ENCODE measurements at places on chromosomes 5 and 9. TPM values are rescaled to one million over a fixed set of nuclear protein-coding genes. Genes with fewer than 3 reads are reported as not detected.

DNA sequence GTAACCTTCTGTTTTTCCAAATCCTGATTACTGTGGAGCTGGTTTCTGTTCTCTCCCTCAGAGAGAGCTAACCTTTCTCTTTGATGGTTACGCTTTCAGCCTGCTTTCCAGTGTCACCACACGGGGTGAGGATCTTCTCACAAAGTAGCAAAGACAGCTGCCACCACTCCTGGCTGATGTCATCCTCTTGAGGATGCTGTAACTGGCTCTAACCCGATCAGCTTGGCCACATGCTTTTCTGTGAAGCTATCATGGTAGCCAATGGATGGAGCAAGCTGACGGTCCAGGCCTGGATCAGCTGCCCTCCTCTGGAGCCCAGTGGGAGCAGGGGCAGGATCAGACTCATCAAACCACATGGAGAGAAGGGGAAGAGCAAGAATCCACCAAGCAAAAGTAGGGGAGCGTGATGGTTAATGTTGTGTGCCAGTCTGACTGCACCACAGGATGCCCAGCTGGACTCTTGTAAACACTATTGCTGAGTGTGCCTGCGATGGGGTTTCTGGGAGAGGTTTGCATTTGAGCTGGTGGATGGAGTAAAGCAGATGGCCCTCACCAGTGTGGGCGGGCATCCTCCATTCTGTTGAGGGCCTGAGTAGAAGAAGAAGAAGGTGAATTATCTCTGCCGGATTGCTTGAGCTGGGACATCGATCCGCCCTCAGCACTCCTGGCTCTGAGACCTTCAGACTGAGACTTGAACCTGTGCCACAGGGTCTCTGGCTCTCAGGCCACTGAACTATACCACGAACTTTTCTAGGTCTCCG, 26.8 kb upstream of the ZNF354A start:
- H3K27me3 ChIP-seq, result no peaks in the 10 kb centered on the region
- H3K4me3 ChIP-seq, result no peak overlapping the region
- H3K27ac ChIP-seq, result no peak overlapping the region
- H3K36me3 ChIP-seq, result no peaks in the 10 kb centered on the region
- DNase-seq, result no peak

DNA sequence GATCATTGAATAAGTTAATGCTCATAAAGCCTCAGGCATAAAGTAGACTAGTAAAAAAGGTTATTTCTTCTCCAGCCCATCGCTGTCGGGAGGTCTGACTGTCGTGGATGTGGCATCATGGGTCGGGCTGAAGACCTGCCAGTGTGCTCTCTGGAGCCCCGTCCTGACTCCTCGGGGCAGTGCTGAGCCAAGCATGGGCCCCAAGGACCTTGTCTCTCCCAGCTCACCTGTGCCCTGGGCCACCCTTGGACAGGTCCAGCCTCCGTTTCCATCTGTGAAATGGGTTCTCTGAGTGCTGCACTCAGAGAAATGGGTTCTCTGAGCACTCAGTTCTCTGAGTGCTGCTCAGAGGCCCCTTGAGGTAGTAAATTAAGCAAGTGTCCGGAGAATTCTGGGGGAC, 269.0 kb downstream of the GADD45G start:
- no peak overlapping the region for H3K27ac ChIP-seq
- no peaks in the 10 kb centered on the region for H3K36me3 ChIP-seq
- H3K27me3 ChIP-seq, result no peaks in the 10 kb centered on the region
- DNase-seq, result no peak
- no peak overlapping the region for H3K4me3 ChIP-seq
- H3K4me1 ChIP-seq, result no peaks in the 10 kb centered on the region

DNA sequence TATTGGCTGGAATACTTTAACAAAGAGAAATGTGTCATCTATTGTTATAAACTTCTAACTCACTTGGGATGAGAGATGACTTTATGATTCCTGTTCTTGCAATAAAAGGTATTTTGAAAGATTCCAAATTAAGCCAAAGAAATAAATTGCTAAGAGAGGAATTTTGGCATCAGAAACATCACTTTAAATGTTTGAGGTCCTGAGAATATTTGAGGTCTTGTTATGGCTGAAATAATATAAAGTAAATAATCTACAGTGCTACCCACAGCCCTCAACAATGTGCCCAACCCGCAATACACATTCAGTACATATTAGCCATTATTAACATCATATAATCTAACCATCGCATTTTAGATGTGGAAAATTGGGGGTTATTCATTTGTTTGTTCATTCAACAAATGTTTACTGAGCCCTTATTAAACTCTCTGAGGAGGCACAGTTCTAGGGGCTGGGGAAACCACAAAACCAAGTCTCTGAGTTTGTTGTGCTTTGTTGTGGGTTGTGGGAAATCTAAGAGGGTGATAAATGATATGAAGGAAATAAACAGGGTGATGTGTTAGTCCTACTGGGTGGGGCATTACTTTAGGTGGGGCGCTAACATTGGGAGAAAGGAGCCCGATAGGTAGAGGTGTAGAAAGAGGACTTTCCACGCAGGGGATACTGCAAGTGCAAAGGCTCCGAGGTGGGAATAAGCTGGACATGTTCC, 135.2 kb upstream of the CLINT1 start:
- H3K36me3 ChIP-seq, result no peaks in the 10 kb centered on the region
- peaks cover 12% of the 10 kb centered on the region for H3K4me1 ChIP-seq
- peaks cover 26% of the 10 kb centered on the region for H3K27me3 ChIP-seq
- no peak overlapping the region for H3K4me3 ChIP-seq
- no peak for DNase-seq

- no peaks in the 10 kb centered on the region for H3K4me1 ChIP-seq
- no peak overlapping the region for H3K4me3 ChIP-seq
- no peak overlapping the region for H3K27ac ChIP-seq
- H3K36me3 ChIP-seq, result no peaks in the 10 kb centered on the region
- H3K27me3 ChIP-seq, result no peaks in the 10 kb centered on the region
- DNase-seq, result no peak
Observed at GRCh38 chr5:22372376-22372775, 480.8 kb downstream of the CDH12 start.

GRCh38 chr9:137744632-137745183, 125.9 kb downstream of the EHMT1 start:
- H3K27me3 ChIP-seq, result no peaks in the 10 kb centered on the region
- H3K36me3 ChIP-seq, result peaks cover 29% of the 10 kb centered on the region
- H3K4me1 ChIP-seq, result peaks cover 8% of the 10 kb centered on the region

GRCh38 chr9:89036383-89036782, 45.1 kb downstream of the S1PR3 start:
- no peak overlapping the region for H3K4me3 ChIP-seq
- no peak for DNase-seq
- H3K27ac ChIP-seq, result no peak overlapping the region
- no peaks in the 10 kb centered on the region for H3K36me3 ChIP-seq

DNA sequence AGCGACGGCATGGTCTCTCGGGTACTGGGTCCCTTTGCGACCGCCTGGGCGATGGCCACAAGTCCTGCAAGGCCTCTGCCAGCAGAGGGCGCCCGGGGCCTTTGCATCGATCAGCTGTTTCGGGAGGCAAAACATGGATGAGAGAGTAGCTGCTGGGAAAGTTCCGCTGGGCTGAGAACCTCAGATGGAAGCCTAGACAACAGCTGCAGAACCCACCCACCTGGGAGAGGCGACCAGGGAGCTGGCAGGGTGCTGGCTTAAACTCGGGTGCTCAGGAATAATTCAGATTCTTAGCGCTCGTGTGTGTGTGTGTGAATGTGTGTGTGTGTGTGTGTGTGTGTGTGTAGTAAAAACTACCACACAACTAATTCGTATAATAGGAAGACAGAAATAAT, 50.0 kb downstream of the TRIM32 start:
- H3K27me3 ChIP-seq, result peaks cover 14% of the 10 kb centered on the region
- peak; percentile 77 for DNase-seq
- H3K27ac ChIP-seq, result no peak overlapping the region
- no peaks in the 10 kb centered on the region for H3K4me1 ChIP-seq
- H3K4me3 ChIP-seq, result no peak overlapping the region

The DMRT3 gene
- total RNA-seq, result not detected

The MYMK gene
- not detected for total RNA-seq

Data from activated CD8-positive, alpha-beta T cell treated with anti-CD3 and anti-CD28 coated beads for 36 hours (primary cell).